ENCODE measurements at places on chromosomes 5 and 9.

- DNase-seq: no peak
Observed at GRCh38 chr9:34190996-34191892, 12.4 kb downstream of the UBAP1 start.

DNA sequence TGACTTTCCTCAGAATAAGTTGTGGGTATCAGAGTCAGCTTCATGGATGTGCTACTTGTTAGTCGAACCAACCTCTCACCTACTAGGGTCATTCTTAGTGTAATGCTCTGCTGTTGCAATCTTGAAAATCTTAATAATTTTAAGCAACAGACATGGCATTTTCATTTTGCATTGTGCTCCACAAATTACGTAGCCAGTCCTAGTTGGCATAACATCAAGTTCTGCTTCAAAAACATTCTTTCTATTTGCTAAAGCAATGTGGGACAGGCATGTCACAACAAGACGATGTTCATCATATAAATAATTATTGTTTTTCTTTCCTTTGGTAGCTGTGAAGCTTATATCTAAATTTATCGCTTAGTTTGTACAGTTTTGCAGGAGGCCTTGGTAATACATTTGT, 39.3 kb upstream of the CDH12 start:
- no peak for DNase-seq

DNA sequence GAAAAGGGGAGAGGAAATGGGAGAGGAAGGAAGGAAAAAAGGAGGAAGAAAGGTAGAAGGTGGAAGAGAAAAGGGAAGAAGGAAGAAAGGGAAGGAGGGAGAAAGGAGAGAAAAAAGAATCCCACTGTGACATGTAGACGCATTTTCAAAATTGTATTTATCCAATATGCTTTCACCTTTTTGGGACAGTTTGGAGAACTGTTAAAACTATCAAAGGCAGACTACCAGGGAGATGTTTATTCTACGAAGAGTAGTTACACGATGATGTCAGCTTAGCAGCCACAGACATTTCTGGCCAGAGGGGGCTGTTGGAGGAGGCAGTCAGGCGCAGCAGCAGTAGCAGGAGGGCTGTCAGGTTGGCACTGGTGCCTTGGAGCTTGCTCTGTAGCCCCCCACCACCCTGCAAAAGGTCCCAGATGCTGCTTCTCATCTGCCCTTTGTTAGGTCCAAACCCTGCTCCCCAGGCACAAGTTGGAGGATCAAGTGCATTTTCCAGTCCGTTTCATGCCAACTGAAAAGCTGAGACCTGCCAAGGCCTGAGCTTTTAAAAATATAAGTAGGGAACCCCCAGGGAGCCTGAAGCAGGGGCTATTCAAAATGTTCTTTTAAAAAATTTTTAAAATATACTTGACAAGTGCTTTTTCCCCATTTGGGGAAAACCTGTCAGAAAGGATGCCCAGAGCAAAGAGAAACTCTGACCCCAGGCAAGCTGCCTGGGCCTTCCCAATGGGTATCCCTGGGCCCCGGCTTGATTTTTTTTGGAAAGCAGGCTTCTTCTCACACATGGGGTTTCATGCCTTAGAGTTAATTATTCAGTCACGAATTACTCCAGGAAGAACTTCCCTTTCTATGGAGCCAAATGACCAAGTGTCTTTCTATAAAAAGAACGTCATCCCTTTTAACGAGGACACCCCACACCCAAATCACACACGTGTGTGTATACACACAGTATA, 203.3 kb downstream of the SLIT3 start:
- DNase-seq: no peak

- DNase-seq: no peak
Observed at GRCh38 chr5:65837139-65837538, 89.2 kb upstream of the ERBIN start.

- no peak for DNase-seq
Observed at GRCh38 chr5:126015235-126016181, 407.7 kb upstream of the GRAMD2B start.

DNA sequence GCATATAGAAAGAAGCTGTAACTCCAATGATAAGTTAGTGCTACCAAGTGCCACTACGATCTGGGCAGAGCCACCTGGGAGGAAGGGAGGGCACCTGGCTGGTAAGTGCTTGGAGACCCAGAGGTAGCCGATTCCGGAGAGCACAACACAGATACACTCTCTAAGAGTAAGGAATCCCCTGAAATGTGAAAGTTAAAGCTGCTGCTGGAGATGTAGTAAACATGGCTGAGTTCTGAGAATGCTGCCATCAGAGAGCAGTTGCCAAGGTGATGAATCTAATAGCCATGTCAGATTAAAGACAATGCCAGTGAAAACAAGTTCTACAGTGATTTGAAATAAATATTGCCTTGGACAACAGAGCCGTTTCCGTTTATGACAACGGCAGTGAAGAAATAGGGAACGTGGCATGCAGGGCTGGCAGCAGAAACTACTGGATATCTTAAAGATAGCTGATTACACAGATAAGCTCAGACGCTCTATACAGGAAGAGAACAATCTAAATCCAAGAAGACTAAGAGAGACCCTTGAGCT, 561.2 kb upstream of the C9orf72 start:
- no peak for DNase-seq

DNA sequence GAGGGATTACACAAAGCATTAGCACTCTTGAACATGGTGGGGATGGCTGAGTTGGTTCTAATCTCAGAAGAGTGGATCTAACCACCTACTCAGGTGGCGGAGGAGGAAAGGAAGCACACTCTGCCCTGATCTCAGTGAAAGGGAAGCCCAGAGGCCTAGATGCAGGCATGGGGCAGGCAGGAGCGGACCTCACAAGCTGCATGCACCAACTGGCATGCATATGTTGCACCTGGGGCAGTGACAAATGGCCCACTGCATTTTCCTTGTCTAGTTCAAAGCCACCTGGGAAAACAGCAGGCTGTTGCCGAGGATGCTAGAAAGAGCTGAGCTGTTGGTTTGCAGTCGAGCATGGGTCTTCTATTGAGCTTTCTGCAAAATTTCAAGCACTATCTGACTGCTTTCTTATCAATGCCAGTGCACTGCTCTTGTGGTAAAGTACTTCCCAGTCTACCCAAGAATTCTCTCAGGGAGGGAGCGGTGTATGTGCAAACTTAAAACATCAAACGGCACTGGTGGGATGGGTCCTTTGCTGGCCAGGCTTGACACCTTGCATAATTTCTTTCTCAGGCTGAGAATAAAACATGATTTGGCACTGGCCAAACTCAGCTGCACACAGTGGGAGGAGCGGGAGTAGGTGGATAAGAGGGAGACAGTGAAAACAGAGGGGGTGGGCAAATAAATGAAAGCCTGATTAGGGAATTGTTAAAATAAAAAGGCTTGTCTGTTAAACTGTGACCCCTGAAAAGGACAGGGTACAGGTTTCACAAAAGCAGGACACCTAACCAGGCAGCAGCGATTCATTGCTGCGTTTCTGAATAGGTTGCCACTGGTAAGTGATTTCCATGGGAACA, 108.9 kb downstream of the MARCHF3 start:
- DNase-seq: no peak

All from activated effector memory CD4-positive, alpha-beta T cell treated with Interleukin-2 at 50 U/mL for 16 hours (primary cell).